IPS DF 6.9 (cell line): ENCODE measurements at places on chromosomes 5 and 9.

- DNase-seq = no peak
Measured at GRCh38 chr5:126659805-126660482, 59.2 kb downstream of the PHAX start.

GRCh38 chr9:13189362-13189761 lies 90.1 kb downstream of the MPDZ start:
- no peak for DNase-seq

DNA sequence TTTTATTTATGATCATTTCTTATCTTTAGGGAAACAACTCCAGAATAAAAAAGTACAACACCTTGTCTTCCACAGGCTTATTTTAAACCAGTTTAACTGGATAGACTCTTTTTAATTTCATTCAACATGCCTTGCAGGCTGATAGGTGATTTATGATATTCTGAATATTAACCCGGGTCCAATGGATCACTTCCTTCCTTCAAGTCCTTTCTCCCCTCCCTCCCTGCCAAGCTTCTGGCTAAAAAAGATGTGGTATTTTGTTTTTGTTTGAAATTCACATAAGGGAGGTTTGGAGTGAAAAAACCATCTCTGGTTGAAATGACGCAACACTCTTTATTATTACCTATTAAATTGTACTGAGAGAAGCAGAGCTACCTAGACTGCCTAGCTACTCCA lies 265.3 kb downstream of the MLLT3 start:
- no peak for DNase-seq

GRCh38 chr9:93128011-93128714 lies 5.9 kb downstream of the NINJ1 start:
- DNase-seq = no peak

DNA sequence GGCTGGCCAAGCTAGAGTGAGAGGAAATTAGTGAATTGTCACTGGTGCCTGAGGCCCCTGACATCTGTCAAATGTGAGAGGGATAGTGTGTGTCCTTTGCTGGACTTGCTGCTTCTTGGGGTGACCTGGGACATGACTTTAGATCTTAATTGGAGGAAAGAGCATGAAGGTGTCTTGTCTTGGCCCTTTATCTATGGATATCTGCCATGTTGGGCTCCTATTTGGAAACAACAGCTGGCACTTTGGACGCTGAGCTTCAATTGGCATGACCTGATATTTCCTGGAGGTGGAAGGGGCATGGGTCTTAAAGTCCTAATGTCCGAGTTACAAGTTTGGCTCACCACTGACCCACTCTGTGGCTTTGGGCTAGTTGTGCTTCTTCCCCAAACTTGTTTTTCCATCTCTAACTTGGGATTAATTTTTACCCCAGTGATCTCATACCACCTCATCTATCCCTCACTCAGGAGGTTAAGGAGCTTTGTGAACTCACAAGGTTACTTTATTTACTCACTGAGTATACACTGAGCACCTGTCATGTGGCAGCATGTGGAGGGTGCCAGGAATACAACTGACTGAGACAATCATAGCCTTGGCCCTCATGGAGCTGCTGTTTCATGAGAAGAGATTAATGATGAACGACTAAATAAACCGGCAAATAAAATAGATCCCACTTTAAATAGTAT lies 30.1 kb upstream of the CXCL14 start:
- no peak for DNase-seq

GRCh38 chr5:77698920-77699319 lies 60.4 kb upstream of the OTP start:
- DNase-seq = no peak

DNA sequence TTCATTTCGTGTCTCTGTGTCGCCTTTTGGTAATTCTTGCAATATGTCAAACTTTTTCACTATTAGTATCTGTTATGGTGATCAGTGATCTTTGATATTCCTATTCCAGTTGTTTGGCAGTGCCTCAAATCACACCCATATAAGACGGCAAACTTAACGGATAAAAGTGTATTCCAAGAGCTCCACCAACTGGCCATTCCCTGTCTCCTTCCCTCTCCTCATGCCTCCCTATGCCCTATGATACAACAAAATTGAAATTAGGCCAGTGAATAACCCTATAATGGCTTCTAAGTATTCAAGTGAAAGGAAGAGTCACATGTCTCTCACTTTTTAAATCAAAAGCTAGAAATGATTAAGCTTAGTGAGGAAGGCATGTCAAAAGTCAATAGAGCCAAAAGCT lies 74.8 kb downstream of the CDK5RAP2 start:
- DNase-seq = no peak

DNA sequence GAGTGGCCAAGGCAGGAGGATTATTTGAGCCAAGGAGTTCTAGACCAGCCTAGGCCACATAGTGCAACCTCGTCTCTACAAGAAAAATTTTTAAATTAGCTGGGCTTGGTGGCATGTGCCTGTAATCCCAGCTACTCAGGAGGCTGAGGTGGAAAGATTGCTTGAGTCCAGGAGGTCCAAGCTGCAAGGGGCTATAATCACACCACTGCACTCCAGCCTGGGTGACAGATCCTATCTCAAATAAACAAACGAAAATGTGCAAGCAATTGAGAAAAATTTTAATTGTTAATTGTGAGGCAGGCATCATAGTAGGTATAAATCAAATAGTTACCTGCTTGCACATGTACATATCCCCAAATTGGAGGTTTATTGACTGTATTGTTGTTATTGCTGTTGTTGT lies 15.3 kb downstream of the ALDH7A1 start:
- DNase-seq = no peak

- DNase-seq = no peak
Measured at GRCh38 chr5:140381972-140382371, 19.7 kb upstream of the ANKHD1 start.

- DNase-seq = no peak
Measured at GRCh38 chr9:109707355-109707754, 72.6 kb upstream of the PALM2AKAP2 start.

DNA sequence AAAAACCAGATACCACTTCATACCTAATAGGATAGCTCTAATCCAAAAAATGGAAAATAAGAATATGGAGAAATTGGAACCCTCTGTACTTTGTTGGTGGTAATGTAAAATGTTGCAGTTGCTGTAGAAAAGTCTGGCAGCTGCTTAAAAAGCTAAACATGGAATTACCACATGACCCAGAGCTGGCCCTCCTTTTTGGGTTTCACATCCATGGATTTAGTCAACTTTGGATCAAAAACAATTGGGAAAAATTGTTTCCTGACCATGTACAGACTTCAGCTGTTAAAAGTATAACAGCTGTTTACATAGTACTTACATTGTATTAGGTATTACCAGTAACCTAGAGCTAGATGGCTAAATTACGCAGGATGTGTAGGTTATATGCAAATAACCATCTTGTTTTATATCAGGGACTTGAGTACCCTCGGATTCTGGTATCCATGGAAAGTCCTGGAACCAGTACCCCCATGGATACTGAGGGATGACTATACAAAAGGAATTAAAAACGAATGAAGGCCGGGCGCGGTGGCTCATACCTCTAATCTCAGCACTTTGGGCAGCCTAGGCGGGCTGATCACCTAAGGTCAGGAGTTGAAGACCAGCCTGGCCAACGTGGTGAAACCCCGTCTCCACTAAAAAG lies 15.8 kb downstream of the DNAJA1 start:
- no peak for DNase-seq

DNA sequence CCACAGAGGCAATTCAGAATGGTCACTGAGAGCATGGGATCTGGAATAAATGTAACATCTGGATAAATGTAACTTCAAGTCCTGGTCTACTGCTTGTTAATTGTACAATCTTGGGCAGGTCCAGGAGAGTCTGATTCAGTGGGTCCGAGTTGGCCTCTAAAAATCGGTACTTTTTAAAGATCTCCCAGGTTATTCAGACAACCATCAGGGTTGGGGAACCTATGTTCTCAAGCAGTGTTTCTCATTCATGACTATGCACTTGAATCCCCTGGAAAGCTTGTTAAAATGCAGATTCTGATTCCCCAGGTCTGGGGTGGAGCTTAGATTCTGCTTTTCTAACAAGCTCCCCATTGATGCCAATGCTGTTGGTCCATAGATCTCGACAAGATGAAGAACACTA lies 14.8 kb downstream of the ANXA1 start:
- DNase-seq = no peak

DNA sequence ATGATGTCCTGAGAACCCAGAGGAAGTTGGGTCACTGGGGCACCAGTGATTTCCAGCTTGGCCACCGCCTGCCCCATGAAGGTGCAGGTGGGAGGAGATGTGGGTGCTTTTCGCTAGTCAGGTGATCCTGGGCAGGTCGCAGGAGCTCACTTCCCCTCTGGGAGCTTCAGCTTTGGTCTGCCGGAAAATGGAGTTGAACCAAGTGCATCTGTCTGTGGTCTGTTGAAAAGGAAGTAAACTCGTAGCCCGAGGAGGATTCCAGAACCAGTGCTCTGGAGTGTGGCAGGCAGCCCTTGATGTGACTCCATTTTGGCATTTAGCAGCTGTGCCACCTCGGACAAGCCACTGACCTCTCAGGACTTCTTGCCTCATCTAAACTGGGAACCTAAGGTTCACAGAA lies 81.8 kb upstream of the HRH2 start:
- no peak for DNase-seq

DNA sequence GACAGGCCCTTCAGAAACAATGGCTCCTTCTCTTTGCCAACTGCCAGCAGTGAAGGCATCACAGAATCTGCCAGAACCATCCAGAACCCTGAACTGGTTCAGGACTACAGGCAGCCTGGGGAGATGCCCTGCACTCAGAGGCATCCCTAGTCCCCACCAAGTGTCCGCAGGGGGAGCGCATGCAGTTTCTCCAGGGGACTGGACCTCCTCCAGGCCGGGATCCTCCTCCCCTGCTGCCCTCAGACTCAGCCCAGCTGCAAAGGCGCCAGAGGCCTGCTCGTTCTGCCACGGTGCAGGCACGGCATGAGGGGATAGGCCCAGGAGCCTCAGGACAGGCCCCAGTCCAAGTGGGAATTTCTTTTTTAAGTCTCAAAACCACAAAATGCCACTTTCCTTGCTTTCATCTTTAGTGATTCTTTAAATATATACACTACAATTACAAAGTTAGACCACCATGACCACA lies 72.0 kb downstream of the SEMA4D start:
- DNase-seq = no peak

DNA sequence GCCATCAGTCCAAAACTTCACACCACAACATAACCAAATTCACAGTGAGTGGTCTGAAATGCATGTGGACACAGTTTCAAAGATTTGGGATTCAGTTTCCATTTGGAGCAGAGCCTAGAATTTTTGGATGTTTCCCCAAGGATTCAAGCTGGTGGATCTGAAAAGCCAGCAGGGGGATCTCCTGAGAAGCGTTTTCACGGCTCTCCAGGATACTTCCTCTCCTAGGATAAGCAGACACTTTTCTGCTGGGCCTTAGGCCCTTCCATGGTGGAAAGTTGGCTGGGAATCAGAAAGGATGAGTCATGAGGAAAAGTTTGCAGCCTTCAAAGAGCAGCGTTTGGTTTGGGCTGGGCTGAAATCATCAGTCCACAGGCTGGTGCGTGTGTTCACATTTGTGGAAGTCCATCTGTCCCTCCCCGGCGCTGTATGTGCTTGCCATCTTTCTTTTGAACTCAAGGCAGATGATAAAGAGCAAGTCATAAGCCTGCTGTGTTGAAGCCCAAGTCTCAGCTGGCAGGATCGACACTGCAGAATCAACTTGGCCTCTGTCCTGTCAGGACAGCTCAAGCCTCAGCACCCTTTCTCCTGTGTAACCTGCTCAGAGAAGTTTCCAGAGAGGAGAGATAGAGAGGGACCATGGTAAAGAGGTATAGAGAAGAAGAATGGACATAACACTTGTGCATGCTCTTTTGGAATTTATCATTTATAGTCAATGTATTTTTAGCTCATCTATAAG lies 152.6 kb upstream of the MSX2 start:
- DNase-seq = no peak

DNA sequence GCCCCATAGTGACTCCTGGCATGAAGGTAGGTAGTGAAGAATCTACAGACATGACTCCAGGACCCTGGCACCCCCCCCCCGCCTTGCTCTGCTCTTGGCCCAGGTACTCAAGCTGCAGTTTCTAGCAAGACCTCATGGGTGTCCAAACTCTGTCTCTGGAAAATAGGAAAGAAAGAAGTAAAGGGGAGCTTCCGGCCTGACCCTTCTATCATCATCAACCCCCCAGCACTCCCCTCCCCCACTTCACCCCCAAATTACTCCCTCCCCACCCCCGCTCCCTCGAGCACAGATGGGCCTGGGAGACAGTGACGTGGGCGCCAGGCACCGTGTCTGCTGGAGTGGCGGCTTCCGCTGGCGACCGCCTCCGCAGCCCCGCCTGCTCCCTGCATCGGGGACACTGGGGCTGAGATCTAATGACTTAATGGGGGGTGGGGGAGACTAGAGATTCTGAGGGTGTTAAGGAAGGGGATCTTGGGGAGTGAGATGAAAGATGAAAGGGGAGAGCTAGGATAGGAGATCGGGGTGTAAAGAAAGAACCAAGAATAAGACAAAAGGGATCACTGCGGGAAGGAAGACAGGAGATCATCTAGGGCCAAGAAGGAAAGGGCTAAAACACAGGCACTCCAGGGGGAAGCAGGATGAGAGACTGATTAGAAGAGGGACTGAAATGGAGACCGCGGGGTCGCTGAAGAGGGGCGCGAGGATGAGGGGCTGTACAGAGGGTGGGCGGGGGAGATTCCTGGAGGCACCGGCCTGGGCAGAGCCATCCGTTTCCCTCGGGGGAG lies 1.1 kb upstream of the DNAJB5 start:
- no peak for DNase-seq

GRCh38 chr5:172909931-172910502 lies 49.2 kb upstream of the RPL26L1 start:
- no peak for DNase-seq

DNA sequence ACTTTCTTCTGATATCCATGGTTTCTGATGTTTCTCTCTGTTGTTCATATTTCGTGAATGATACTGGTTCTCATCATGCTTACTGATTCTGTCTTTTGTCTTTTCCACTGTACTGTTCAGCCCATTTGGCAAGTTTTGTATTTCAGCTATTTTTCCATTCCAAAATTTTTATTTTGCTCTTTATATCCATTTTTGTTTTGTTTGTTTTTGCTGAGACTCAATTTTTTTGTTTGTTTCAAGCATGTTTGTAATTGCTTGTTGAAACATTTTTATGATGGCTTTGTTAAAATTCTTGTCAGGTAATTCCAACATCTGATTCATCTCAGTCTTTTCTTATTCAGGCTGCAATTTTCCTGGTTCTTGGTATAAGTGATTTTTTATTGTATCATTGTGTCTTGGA lies 64.0 kb downstream of the ERCC6L2 start:
- no peak for DNase-seq
